Temporal lobe (tissue), 4 donors: ENCODE measurements at places on chromosomes 7 and 10. TPM values are rescaled to one million over a fixed set of nuclear protein-coding genes. Genes with fewer than 3 reads are reported as not detected.

PILRA gene
- 1.2 TPM for total RNA-seq

RADIL gene
- 3.7 TPM for total RNA-seq

HIP1 gene
- total RNA-seq: 17.9 TPM

CEP41 gene
- 15.0 TPM for total RNA-seq

TAS2R5 gene
- 1.5 TPM for total RNA-seq

LSM8 gene
- total RNA-seq: 51.4 TPM

OR9A2 gene
- total RNA-seq: 0.49 TPM

CNNM1 gene
- 3.4 TPM for total RNA-seq

ABI1 gene
- total RNA-seq: 43.3 TPM

RSPH10B2 gene
- total RNA-seq: 2.2 TPM
